ENCODE measurements at places on chromosomes 12 and 14.

- H3K4me1 ChIP-seq: no peaks in the 10 kb centered on the region
- H3K27me3 ChIP-seq: no peaks in the 10 kb centered on the region
- no peak for DNase-seq
- H3K27ac ChIP-seq: no peak overlapping the region
- H3K36me3 ChIP-seq: peaks cover 7% of the 10 kb centered on the region
Measured at GRCh38 chr14:90644882-90645281, 171.3 kb downstream of the TTC7B start.

- H3K36me3 ChIP-seq: no peaks in the 10 kb centered on the region
- peak overlapping the region; percentile 96 for H3K4me3 ChIP-seq
- no peaks in the 10 kb centered on the region for H3K27me3 ChIP-seq
Measured at GRCh38 chr12:27244689-27245488, 803 bp downstream of the STK38L start.

DNA sequence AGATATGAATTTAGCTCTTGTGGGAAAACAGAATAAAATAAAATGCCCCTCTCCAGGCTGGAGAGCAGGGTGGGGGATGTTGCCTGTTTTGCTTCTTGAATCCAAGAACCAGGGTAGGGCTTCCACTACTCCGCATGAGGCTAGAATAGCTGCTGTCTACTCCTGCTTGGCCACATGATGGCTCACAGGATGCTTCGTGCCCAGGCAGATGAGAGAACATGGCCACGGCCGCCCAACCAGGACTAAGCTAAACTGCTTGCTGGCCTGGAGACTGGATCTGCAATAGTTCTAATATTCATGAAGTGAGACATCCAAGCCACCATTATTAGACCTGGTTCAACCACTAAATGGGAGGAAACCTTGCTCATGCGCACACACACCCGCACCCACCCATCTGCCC lies 122.2 kb upstream of the METAP2 start:
- no peaks in the 10 kb centered on the region for H3K36me3 ChIP-seq
- no peak for DNase-seq
- no peaks in the 10 kb centered on the region for H3K4me1 ChIP-seq
- H3K4me3 ChIP-seq: no peak overlapping the region
- H3K27me3 ChIP-seq: no peaks in the 10 kb centered on the region
- H3K27ac ChIP-seq: no peak overlapping the region

DNA sequence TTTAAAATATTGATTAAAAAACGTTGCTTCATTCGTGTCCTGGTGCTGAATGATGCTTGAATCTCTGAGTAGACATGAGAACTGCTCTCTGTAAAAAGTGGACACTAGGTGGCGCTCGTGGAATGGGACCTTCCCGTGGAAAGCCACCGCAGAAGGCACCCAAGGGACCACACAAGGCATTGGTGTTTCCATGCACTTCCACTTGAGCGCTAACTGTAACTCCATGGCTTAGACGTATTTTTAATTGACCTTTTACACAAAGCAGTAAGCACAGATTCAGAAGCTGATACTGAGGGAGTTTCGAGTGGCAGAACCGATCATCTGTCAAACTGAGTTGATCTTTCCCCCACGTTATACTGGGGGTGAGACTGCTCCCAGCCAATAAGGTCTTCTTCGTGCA lies 135.3 kb downstream of the PRKCH start:
- H3K27me3 ChIP-seq: no peaks in the 10 kb centered on the region
- H3K4me3 ChIP-seq: no peak overlapping the region
- peaks cover 2% of the 10 kb centered on the region for H3K4me1 ChIP-seq
- peak; percentile 76 for DNase-seq
- no peak overlapping the region for H3K27ac ChIP-seq

DNA sequence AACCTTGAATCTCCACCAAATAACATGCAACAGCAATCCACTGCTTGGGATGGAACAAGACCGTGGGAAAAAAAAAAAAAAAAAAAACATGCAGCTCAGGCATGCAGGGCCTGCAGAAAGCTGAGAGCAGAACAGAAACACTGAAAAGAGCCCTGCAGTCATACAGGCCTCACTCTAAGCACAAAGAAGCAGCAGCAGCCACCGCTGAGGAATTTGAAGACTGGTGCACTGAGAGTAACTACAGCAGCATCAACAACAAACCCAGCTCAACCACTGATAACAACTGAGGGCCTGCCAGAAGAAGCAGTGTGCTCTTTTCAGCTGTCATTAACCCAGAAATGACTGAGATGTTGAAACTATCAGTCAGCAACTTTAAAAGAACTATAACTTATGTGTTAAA lies 354.7 kb upstream of the TMTC1 start:
- H3K36me3 ChIP-seq: no peaks in the 10 kb centered on the region
- DNase-seq: no peak
- H3K27me3 ChIP-seq: no peaks in the 10 kb centered on the region

- no peak overlapping the region for H3K27ac ChIP-seq
- no peaks in the 10 kb centered on the region for H3K27me3 ChIP-seq
- no peak overlapping the region for H3K4me3 ChIP-seq
- no peaks in the 10 kb centered on the region for H3K36me3 ChIP-seq
- no peaks in the 10 kb centered on the region for H3K4me1 ChIP-seq
Measured at GRCh38 chr12:70418101-70418500, 52.0 kb downstream of the KCNMB4 start.

DNA sequence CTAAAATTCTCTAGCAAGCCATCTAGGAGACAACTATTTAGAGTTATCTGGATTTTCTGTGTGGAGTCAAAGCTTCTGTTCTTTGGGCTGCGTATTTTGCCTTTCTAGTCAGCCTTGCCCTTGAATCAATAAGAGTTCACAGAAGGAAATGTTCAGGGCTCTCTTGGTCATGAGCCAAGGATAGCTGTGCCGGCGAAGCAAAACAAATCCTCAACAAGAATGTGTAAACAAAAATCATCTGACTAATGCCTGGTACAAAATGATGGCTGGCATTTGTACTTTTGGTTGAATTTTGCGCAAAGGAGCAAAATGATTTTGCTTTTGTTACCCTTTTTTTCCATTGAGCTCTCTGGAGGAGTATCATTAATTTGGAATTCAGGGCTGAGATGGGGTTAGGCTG lies 171.1 kb downstream of the DACT1 start:
- H3K27me3 ChIP-seq: no peaks in the 10 kb centered on the region
- H3K36me3 ChIP-seq: no peaks in the 10 kb centered on the region
- H3K27ac ChIP-seq: no peak overlapping the region
- no peak overlapping the region for H3K4me3 ChIP-seq
- DNase-seq: no peak
- no peaks in the 10 kb centered on the region for H3K4me1 ChIP-seq

Data from kidney (tissue), 22 donors.